ENCODE measurements at places on chromosomes 7 and 10.

DNA sequence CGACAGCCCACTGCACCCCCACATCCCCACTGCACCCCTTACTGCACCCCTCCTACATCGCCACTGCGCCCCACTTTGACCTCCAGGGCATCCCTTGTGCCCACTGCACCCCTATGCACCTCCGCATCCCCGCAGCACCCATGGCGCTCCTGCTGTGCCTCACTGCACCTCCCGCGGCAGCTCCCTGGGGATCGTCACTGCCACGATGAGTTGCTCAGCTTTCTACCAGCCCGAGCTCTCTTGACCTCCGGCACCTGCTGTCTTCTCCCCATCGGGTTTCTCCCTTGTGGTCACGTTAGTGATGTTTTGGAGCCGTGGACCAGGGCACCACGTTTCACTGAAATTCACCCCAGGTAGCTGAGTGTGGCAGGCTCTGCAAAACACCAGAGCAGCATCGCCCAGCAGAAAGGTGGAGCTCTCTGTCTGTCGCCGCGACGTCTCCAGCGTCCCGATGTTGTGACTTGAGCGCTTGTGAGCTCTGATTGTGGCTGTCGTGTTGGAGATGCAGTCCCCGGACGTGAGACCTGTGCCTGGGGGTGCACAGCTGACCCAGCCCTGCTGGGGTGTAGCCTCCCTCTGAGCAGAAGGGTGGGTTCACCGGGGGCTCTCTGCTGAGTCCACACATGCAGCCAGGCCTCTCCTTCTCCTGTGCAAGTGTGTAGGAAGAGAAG, 147.7 kb downstream of the DNAJB6 start:
- DNase-seq = no peak

DNA sequence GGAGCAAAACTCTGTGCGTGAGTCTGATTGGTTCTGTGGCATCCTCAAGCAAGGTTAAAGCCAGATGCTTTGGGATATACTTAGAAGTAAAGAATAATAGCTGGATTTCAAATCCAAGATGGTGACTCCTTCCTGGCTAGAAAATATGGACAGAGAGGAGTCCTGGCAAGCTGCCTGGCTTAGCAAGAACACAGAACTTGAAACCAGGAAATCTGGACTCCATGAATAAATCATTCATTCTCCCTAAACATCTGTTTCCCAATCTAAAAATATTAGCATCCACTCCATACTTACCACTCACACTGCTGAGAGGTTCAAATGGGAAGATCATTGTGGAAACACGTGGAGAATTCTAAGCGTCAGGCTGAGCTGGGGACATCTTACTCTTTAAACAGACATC, 1074.1 kb upstream of the AUTS2 start:
- no peak for DNase-seq

GRCh38 chr7:8112685-8113084, 144.1 kb downstream of the GLCCI1 start:
- DNase-seq = no peak

DNA sequence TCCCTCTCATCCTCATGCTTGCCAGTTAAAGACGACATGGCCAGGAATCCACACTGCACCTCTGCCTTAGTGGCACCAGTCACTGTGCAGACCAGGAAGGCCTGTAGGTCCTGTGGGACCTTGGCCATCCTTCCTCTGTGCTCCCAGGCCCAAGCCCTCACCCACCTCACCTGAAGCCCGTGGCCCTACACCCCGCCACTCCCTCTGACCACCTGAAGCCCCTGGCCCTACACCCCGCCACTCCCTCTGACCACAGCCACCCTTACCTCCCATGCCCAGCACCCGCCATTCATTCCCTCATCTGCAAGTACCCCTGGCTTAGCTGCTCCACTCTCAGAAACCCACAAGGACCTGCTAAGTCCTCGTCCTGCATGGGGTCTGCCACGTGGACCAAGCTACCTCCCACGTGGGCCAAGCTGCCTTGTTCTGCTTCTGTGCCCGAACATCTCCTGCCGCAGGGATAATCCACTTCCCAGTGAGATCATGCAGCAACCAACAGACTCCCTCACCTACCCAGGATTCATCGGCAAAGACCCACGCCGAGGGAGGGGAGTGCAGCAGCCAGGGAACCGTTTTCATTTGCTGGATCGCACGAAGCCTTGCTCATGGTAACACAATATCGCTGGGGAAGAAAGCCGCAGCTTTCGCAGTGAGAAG, 151.2 kb downstream of the TCERG1L start:
- no peak for DNase-seq

DNA sequence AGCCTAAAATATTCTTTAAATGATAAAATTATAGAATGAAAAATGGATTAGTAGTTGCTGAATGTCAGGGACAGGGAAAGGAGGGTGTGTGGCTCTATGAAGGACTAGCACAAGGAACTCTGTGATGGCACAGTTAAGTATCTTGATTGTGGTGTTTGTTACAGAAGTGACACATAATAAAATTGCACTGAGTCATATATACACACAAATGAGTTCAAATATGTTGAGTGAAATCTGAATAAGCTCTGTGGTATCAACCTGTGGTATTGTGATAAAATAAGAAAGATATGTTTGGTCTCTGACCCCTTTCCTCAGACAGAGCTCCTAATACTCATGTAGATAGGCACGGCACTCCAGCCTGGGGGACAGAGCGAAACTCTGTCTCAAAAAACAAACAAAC, 181.5 kb upstream of the TRIM24 start:
- DNase-seq = no peak

DNA sequence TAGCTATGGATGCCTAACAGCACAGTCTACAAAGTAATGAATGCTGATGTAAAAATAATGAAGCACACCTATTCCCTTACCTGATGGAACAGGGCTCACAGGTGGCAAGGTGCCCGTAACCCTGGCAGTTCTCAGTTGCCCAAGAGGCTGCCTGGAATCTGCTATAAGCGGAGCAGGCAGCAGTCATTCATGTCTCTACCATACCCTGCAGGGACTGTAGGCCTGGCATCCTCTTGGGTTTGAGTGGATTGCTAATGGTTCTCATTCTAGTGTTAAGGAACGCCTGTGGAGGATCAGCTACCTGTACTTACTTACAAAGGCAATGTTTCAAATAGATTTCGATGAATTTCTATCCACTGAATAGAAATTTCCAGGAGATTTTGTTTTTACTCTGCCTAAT, 38.4 kb downstream of the BAIAP2L1 start:
- no peak for DNase-seq

- DNase-seq = no peak
Observed at GRCh38 chr10:3895045-3895631, 110.1 kb upstream of the KLF6 start.

DNA sequence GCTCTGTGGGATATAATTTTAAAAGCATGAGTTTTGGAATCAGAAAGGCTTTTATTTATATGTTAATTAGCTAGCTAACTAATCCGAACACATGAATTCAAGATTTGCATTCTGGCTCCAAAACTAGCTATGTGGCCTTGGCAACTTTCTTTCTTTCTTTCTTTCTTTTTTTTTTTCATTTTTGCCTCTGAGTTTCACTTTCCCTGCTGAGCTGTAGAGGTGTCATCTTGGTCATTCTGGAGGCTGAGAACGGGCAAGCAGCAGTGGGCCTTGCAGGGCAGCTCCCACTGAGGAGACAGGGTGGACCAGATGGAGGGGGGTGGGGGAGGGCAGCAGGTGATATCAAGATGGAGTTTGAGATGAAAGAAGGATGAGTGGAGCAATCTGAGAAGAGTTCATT, 24.8 kb upstream of the SFMBT2 start:
- no peak for DNase-seq

DNA sequence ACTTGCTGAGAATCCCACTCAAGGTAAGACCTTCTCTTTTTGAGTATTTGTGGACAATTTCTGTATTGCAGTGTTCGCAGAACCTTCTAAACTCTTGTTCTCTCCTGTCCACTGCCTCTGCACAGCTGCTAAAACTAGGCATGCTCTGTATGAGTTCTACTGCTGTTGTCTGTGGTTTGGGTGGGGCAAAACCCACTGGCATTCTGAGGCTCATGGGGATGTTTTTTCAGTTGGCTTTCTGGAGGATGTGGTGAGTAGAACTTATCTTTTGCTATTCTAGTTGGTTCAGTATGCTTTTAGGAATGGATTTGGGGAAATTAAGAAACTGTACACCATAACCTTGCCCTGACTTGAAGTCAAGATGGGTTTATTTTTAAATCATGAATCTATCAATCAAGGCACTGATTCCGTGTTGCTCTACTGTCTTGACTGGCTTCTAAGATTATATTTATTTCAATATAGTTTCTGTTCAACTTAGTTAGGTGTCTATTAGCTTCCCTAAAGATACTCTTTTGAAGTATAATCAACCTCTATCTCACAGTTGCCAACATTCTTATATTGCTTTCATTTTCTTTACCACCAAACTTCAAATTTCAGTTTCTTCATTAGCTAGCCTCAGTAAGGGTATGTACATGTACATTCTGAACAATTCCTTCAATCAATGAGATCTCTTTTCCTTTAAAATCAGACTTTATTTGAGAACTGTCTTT, 25.0 kb upstream of the C1GALT1 start:
- DNase-seq = peak; percentile 19

GRCh38 chr10:125629758-125630376, 53.1 kb downstream of the TEX36 start:
- DNase-seq = no peak

- no peak for DNase-seq
Observed at GRCh38 chr10:71236286-71236685, 23.9 kb downstream of the UNC5B start.

- no peak for DNase-seq
Observed at GRCh38 chr10:18542832-18543231, 108.6 kb downstream of the NSUN6 start.

DNA sequence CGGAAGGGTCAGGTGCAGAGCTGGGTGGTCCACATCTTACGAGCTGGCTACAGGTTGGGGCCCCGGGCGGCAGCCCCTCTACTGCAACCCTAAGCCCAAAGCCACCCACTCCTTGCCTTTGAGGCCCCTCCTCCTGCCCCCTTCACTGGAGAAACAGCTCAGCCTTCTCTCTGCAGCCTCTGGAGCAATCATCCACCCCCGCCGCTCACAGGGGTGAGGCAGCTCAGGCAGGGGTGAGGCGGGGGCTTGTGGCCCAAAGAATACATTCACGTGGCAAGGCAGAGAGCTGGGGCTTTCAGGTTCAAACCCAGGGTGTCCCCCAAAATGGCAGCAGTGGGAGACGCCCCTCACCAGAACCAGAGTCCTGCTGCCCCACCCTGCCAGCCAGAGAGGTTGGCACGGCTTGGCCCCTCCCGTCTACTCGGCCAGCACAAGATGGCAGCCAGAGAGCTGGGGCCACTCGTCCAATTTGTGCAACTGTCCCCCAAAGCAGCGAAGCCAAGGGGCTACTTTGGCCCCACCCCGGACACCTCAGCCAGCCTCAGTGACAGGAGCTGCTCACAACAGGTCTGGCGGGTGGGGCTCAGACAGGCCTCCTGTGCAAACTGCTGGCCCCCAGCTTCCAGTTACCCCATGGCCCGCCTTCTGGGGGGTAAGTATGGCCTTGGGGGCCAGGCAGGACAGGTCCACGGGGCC, 7.2 kb downstream of the GNB2 start:
- DNase-seq = no peak

- DNase-seq = no peak
Observed at GRCh38 chr10:2929480-2930258, 137.7 kb upstream of the PFKP start.

- no peak for DNase-seq
Observed at GRCh38 chr7:41879403-41879802, 176.5 kb upstream of the INHBA start.

DNA sequence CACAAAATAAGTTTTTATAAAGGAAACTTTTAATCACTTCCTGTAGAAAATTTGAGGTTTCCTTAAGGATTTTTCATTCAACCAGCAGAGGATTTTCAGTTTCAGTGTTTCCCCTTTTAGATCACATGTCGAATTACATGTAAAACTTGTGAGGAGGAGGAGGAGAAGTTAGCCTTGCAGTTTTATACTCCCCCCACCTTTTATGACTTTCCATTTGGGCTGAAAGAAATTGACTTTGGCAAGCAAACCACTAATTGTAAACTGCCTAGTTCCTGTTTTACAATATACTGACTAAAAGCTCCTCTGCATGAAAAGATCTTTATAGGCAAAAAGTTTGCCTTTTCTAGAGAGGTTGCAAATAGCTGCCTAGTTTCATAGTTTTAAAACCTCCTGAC, 3.0 kb downstream of the BAMBI start:
- no peak for DNase-seq

DNA sequence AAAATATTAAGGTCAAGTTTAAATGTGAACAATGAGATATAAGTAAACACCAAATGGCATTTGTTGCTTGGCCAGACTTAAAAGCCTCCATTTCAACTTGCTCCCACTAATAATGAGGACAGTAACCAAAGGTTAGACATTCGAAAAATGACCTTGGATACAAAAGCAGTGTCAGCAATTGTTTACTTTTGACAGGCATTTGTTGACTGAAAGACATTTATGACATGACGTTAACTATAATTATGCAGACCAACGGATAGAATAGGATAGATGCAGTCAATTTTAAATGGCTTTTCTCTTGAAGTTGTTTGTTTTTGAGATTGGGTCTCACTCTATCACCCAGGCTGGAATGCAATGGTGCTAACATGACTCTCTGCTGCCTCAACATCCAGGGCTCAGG, 6.3 kb upstream of the WNT16 start:
- DNase-seq = no peak

DNA sequence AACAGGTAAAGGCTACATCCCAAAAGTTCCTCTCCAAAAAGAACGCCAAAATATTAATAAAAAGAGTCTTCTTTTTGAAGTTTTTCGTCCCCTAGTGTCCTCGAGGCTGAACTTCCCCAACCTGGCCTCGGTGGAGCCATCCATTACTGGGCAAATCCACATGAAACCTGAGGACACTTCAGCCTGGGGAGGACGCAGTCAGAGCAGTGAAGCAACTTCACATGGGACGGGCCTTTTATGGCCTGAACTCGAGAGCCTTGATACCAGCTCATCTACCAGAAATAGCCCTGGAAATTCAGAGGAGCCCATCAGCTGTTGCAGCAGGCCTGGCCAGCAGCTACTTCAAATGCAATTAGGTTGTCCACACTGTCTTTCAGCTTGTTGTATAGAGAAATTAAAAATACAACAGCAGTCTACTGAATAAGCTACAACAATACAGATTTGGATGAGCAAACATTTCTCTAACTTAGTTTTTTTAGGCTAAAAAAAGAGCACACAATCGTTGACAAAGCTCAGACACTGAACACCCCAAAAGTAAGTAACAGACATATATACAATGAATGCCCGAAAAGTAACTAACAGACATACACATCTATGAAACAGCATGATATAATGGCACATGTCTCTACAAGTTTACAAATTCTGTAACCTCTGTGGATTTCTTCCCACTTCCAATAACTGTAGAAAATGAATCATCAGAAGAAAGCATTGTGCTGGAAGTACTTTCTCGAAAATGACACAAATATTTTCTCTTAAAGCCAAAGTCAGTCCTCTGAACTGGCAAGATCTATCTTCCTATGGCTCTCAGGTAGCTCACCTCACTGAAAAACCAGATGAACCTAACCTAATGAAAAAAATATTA, at the start of gene SVIL:
TSS of gene SVIL (minus strand) at position 208 of the 862 bp plus-strand sequence. CDS start 79,913 bp downstream, outside the sequence.
- DNase-seq = no peak

- DNase-seq = no peak
Observed at GRCh38 chr7:124575176-124575575, 190.4 kb downstream of the GPR37 start.

DNA sequence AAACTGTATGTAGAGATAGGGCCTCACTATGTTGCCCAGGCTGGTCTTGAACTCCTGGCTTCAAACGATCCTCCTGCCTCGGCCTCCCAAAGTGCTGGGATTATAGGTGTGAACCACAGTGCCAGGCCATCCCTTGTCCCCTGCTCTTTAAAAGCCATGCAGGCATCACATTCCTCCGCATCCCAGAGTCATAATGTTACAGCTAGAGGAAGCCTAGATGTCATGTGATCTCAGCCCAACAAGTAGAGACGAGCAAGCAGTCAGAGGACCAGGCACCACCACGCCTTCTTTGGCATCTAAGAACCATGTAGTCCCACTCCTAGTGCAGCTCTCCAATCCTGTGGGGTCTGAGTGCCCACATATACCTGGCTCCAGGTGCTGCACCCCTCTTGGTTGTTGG, 13.1 kb downstream of the PODXL start:
- DNase-seq = no peak

Data from stimulated activated CD8-positive, alpha-beta memory T cell treated with anti-CD3 and anti-CD28 coated beads, Interleukin-2, amount 100 ng/mL, for 48 hours (primary cell).